ENCODE measurements at places on chromosomes 1 and 21.

DNA sequence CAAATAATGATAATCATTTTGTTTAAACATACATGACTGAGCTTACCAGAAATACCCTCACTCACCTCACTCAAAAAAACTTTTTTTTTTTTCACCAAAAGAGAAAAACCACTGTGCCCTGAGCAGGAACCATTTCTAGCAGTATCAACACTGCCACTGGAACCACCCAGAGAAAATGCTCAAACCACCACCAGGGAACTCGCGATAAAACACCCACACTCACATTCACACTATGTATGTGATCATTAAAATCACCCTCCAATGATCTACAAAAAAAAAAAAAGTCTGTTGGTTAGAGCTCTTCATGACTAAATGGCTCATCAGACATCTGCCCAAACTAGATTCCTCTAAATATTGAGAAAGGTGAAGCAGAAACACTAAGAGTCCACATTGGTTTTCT is 11.5 kb downstream of the TIAM1 start:
- no peak for DNase-seq

- no peak for DNase-seq
Observed at GRCh38 chr1:5985250-5985649, 7.0 kb downstream of the NPHP4 start.

DNA sequence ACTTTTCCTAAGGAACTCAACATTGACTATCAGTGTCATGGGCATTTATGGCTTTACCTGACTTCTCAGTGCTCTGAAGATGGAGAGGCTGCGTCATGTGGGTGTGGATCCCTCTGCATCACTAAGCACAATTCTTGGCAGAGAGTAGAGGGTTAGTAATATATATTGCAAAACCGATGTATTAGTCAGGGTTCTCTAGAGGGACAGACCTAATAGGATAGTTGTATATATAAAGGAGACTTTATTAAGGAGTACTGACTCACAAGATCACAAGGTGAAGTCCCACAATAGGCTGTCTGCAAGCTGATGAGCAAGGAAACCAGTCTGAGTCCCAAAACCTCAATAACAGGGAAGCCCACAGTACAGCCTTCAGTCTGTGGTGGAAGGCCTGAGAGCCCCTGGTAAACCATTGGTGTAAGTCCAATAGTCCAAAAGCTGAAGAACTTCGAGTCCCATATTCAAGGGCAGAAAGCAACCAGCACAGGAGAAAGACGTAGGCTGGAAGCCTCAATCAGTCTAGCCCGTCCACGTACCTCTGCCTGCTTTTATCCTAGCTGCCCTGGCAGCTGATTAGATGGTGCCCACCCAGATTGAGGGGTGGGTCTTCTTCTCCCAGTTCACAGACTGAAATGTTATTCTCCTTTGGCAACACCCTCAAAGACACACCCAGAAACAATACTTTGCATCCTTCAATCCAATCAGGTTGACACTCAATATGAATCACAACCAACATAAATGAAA is 159.7 kb upstream of the NRIP1 start:
- no peak for DNase-seq

GRCh38 chr1:41642922-41643821 is 158.7 kb upstream of the EDN2 start:
- DNase-seq: no peak

GRCh38 chr1:16907870-16908758 is 12.3 kb downstream of the RNU1-2 start:
- no peak for DNase-seq

DNA sequence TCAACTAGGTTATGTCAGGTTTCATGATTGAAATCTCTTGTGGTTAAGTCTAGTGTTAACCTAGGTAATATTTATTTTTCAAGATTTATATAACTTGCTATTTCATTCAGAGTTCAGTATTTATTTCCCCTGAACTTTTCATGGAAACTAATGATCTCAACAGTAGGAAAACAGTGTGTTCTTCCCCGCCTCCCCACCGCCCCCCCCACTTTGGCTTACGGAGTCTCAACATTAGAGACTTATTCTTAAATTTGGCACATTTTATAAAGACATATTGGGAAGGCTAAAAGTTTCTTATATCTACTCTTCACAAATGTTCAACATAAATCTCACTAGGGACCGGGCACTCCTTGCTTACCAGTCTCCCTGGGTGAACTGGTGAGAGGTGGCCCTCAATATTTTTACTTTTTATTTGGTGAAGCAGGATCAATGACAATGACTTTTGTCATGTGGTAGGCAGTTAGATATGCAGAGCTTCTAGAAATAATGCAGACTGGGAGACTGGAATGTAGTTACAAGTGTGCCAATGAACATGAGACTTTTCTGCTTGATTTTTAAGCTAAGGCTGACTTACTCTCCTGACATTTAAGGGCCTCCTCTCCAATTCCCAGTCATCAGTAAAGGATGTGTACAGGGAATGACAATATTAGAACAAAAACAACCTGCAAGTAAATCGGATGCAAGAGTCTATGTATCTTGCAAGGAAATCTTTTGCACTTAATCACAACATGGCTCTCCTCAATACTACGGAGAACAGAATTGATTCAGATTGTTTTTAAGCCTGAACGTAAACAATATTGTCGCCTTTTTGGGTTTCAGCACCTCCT is 1.7 kb upstream of the MAN1A2 start:
- DNase-seq: no peak

DNA sequence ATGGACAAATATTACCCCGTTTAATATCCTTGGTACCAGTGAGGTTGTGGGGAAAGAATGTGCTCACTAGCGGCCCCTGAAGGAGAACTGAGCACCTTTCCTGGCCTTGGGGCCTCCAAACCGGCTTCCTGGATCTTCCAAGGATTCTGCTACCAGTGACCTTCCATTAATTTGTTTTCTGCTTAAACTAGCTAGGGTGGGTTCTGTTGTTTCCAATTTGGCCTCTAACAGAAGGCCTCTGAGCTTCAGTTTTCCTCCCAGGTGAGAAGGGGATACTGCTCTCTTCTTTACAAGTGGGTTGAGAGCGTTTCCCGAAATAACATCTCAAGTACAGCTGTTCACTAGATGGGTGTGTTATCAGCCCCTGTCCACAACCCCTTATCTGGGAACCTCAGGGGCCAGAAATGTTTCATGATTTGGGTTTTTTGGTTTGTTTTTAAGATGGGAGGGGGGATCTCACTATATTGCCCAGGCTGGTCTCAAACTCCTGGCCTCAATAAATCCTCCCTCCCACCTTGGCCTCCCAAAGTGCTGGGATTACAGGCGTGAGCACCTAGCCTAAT is 16.9 kb upstream of the IFNGR2 start:
- no peak for DNase-seq

DNA sequence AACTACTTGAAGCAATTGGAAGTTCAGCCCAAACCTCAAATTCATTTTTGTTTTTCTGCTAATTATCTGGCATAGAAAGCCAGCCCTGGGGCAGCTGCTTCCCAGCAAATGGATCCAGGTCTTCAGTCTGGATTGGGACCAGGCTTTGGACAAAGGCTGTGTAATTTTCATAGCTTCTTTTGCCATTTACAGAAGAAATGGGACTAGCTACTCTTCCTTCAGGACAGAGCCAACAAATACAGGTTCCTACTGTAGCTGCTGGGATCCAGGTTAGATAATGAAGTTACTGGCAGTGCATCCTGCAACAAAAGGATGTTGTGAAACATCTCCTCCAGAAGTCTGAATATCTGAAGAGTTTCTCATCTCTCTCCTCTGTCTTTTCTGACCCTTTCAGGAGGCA is 171.5 kb upstream of the CAMK1G start:
- no peak for DNase-seq

- no peak for DNase-seq
Observed at GRCh38 chr1:164617377-164618201, 58.6 kb downstream of the PBX1 start.

DNA sequence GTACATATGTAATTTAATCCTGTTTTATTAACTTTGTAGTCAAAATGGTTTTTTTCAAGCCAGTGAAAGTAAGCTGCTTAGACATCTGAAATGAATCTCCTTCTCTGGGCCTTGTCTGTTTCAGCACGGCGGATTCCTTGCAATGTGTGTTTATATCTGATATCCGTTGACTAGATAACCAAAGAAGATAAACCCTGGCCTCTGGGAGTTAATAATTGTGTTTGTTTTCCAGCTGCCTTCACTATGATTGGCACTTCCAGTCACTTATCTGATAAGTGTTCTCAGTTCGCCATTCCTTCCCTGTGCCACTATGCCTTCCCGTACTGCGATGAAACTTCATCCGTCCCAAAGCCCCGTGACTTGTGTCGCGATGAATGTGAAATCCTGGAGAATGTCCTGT is 63.5 kb upstream of the UBE2U start:
- DNase-seq: no peak

GRCh38 chr1:10360045-10360444 is 38.8 kb upstream of the PGD start:
- no peak for DNase-seq

- DNase-seq: peak; percentile 65
Observed at GRCh38 chr1:235366286-235366685, 941 bp upstream of the TBCE start.

DNA sequence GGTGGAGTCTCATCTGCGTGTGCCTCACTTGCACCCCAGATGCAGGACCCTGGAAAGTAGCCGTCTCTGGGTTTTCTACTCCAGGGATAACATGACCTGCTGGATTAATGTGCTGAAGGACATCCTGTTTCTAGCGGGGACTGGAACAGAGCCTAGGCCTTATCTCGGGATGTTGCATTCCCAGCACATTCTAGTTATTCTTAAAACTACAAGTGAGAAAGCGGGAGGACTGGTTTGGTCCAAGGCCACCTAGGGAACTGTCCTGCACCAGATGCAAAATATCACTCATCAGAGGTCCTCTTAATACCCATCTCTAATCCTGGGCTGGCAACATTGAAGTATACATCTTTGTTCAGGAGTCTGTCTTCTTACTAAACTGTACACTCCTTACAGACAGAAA is 179.9 kb downstream of the ZC3H11B start:
- DNase-seq: no peak

GRCh38 chr1:53377438-53377841 is 49.6 kb upstream of the LRP8 start:
- no peak for DNase-seq

DNA sequence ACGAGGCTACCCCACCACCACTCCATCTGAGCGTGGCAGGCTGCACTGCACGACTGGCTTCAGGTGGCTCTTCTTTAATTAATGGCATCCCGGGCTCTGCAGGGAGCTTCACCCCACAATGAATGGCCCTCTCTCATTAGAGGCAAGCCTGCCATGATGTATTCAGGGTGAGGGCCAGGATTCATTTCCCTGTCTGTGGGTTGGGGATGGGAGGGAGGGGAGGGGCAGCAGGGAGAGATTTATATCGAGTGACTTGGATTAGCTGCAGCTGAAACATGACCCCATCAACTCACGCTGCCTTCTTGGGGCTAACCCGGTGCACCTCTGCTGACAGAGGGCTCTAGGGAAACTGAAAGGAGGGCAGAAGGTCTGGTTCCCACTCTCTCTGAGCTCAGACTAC is 54.2 kb downstream of the ERI3 start:
- DNase-seq: no peak

- no peak for DNase-seq
Observed at GRCh38 chr1:48048064-48048463, 50.9 kb upstream of the TRABD2B start.

DNA sequence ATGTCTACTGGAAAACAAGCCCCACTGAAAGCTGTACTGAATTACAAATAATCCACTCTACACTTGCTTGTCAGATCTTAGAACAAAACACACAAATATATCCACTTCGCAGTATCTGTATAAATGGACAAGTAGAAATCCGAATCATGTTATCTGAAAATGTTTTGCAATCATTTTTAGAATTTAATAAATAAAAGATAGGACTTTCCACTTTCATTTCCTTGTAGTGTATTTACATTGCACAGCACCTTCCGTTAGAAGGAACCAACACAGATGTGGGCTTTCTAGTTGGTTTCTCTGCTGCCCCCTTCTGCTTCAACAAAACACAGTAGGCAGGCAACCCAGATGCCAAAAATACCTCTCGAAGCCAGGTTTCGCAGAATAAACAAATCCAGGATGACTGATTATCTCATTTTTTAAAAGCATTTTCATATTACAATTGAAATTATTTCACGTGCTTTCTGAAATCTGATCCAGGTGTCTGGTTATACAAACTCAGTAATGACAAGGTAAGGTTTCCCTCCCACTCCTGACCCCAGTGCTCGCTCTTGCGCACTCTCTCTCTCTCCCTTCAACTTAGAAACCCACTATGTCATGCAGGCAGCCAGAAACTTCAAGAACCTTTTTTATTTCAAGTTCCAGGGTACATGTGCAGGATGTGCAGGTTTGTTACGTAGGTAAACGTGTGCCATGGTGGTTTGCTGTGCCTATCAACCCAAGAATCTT is 389.9 kb downstream of the SMYD3 start:
- DNase-seq: peak; percentile 6

DNA sequence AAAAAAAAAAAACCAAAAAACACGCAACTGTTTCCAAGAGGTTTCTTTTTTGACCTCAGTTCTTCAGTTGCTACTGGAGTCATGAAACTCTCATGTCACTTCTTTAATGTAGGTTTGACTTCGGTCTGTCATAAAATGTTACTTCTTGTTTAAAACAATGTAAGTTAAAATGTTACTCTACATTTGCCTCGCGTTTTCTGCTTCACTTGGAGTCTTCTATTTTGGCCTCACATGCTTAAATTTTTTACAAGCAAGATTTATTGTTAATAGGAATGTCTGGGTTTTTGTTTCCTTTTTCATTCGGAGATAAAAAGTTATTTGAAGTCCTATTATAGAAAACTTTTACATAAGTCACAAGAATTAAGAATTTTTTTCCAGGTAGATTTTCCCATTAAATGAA is 880.2 kb downstream of the LTN1 start:
- DNase-seq: no peak

- DNase-seq: no peak
Observed at GRCh38 chr1:29284286-29284960, 48.1 kb downstream of the PTPRU start.

DNA sequence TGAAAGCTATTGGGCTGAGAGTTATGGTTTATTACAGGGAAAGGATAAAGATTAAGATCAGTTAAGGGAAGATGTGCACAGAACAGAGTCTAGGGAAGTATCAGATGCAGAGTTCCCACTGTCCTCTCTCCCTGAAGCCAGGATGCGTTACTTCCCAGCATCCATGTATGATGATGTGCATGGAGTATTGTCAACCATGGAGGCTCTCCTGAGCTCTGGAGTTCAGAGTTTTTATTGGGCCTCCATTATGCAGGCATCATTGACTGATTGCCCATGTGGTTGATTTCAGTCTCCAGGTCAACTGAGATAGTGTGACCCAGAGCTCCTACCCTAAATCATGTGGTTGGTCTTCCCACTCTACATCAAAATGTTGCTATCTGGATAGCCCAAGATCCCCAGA is 30.7 kb downstream of the SERINC2 start:
- no peak for DNase-seq

DNA sequence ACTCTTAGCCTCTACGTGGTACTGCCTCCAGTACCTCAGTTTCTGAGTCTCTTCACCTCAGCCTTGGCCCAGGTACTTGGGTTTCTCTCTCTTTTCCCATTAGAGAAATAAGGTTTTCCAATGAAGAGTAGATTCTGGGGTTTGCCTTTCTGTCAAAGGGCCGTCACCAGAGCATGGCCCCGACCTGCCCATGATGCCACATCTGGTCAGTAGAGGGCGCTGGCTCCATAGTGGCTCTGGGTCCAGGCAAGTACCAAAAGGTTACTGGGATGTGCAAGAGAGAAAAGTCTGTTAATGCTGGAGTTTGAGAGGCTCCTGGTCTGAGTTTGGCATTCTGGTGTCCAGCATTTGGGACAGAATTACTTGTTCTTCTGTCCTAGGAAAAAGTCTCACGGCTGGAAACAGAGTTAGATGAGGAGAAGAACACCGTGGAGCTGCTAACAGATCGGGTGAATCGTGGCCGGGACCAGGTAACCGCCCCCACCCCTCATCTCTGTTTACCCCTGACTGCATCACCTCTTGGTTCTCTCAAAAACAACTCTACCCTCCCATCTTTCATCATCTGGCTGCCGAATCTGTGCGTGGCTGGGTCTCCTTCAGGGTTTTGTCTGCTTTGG is 5.3 kb upstream of the TUFT1 start:
- peak; percentile 76 for DNase-seq
